EH (cell line): ENCODE measurements at places on chromosomes 16 and 17.

- peak; percentile 92 for DNase-seq
Measured at GRCh38 chr17:45302649-45303173, 14.1 kb downstream of the MAP3K14 start.

- no peak for DNase-seq
Measured at GRCh38 chr17:77507111-77507885, 366.5 kb downstream of the SEC14L1 start.

- DNase-seq: no peak
Measured at GRCh38 chr17:42284566-42284965, 3.7 kb upstream of the STAT5A start.

GRCh38 chr16:61313931-61314330, 722.3 kb downstream of the CDH8 start:
- no peak for DNase-seq

DNA sequence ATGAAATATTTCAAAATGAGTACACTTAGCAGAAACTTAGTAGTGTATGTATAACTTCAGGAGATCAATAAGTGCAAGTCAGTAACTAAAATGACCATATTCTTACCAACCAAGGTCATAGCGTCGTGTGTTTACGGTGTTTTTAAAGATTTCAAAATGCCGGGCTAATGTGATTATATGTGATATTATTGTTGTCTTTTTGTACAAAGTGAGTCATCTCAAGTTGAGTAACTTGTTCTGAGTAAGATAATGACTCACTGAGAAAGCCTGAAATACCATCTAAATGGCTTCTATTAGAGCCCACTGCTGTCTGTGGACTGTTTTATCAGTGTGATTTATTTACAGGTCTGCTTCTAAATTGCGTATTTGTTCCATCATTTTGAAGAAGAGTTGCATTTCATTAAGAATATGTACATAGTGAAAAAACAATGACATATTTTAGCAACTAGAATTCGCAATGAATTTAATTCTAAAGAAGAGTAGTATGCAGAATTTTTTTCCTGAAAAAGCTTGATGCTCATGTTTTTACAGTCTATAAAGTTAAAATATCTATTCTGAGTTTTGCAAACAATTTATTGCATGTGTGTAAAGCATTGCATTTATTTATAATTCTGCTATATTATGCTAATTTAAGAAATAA, 12.7 kb downstream of the KRT12 start:
- DNase-seq: peak; percentile 93

- no peak for DNase-seq
Measured at GRCh38 chr17:69909389-69909788, 165.6 kb upstream of the KCNJ16 start.

GRCh38 chr16:58501242-58502131, 1.5 kb downstream of the NDRG4 start:
- DNase-seq: no peak

DNA sequence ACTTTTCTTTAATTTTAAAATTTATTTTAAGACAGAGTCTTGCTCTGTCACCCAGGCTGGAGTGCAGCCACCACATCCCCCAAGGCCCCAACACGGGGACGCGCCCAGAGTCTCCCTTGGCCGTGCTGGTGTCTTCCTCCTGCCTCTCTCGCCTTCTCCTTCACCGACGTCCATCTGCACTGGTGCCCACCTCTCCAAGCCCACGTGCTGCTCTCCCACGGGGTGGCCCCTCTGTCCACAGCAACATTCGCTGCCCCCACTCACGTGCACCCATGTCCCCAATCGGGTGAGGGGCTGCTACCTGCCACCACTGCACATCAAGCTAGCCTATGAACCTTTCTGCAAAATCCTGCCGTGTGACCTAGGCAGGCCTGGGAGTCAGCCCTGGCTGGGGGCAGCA, 3.1 kb downstream of the TMEM204 start:
- no peak for DNase-seq

- DNase-seq: no peak
Measured at GRCh38 chr17:74083321-74083720, 120.2 kb upstream of the RPL38 start.

DNA sequence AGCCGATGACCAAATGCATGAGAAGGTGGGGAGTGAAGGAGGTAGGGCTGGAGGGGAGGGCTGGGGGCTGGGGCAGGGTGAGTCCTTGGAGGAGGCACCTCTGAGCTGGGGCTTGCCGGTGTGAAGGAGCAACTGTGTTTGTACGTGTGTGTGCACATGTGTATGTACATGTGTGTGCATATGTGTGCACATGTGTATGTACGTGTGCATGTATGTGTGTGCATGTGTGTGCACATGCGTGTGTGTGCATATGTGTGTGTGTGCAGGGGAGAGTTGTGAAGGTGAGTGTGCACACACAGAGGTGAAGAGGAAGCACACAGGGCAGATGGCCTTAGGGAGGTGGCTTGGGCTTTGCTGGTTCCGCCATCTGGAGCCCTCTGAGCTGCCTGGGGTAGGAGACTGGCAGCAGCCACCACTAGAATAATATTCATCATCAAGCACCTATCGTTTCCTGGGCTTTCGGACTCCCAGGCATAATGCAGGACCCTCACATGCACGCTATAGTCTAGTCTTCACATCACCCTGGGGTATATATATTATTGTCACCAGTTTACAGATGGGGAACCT, 120.9 kb upstream of the CDC42EP4 start:
- no peak for DNase-seq

GRCh38 chr17:40528692-40529417, 27.4 kb upstream of the TNS4 start:
- no peak for DNase-seq
